Endothelial cell (in vitro differentiated cells): ENCODE measurements at places on chromosomes 12 and 14. TPM values are rescaled to one million over a fixed set of nuclear protein-coding genes. Genes with fewer than 3 reads are reported as not detected.

- no peak for DNase-seq
- H3K4me1 ChIP-seq, result peaks cover 27% of the 10 kb centered on the region
- peaks cover 2% of the 10 kb centered on the region for H3K27me3 ChIP-seq
Observed at GRCh38 chr14:69685716-69686115, 74.3 kb downstream of the SUSD6 start.

- H3K4me3 ChIP-seq, result no peak overlapping the region
- H3K4me1 ChIP-seq, result no peaks in the 10 kb centered on the region
- no peaks in the 10 kb centered on the region for H3K36me3 ChIP-seq
- no peak for DNase-seq
Observed at GRCh38 chr14:83975435-83975834, 1554.5 kb upstream of the FLRT2 start.

GDF3 gene
- 77.7 TPM for total RNA-seq

PIGH gene
- total RNA-seq, result 7.8 TPM

- H3K27ac ChIP-seq, result no peak overlapping the region
- DNase-seq, result no peak
- no peaks in the 10 kb centered on the region for H3K4me1 ChIP-seq
- no peak overlapping the region for H3K4me3 ChIP-seq
- peaks cover 1% of the 10 kb centered on the region for H3K27me3 ChIP-seq
Observed at GRCh38 chr12:5139751-5140150, 96.1 kb downstream of the KCNA5 start.

- no peak for DNase-seq
- H3K36me3 ChIP-seq, result no peaks in the 10 kb centered on the region
- no peaks in the 10 kb centered on the region for H3K27me3 ChIP-seq
Observed at GRCh38 chr14:57136669-57137328, 131.9 kb downstream of the EXOC5 start.

SDR9C7 gene
- not detected for total RNA-seq

KLRC1 gene
- not detected for total RNA-seq

- peaks cover 4% of the 10 kb centered on the region for H3K27me3 ChIP-seq
- peaks cover 16% of the 10 kb centered on the region for H3K4me1 ChIP-seq
- no peak overlapping the region for H3K27ac ChIP-seq
Observed at GRCh38 chr14:89288114-89288513, 128.9 kb downstream of the FOXN3 start.

TAS2R20 gene
- total RNA-seq, result 1.7 TPM

- no peak overlapping the region for H3K4me3 ChIP-seq
- H3K27me3 ChIP-seq, result peaks cover 8% of the 10 kb centered on the region
- peak; percentile 76 for DNase-seq
- H3K4me1 ChIP-seq, result no peaks in the 10 kb centered on the region
- H3K36me3 ChIP-seq, result peaks cover 3% of the 10 kb centered on the region
Observed at GRCh38 chr12:132904718-132905328, 17.4 kb upstream of the CHFR start.

RFLNA gene
- 13.3 TPM for total RNA-seq

- peaks cover 44% of the 10 kb centered on the region for H3K4me1 ChIP-seq
Observed at GRCh38 chr14:85530626-85531025, 682 bp downstream of the FLRT2 start.

- DNase-seq, result no peak
- no peaks in the 10 kb centered on the region for H3K36me3 ChIP-seq
- H3K27ac ChIP-seq, result no peak overlapping the region
- no peaks in the 10 kb centered on the region for H3K27me3 ChIP-seq
- H3K4me3 ChIP-seq, result no peak overlapping the region
Observed at GRCh38 chr12:75814851-75815754, 216.5 kb downstream of the PHLDA1 start.

- H3K4me1 ChIP-seq, result peaks cover 10% of the 10 kb centered on the region
- H3K36me3 ChIP-seq, result peaks cover 26% of the 10 kb centered on the region
- DNase-seq, result no peak
- peak overlapping the region; percentile 42 for H3K27ac ChIP-seq
Observed at GRCh38 chr12:62714774-62715721, 219.9 kb downstream of the PPM1H start.

GRCh38 chr14:29166507-29166906 is 399.9 kb downstream of the FOXG1 start:
- H3K27ac ChIP-seq, result no peak overlapping the region
- no peaks in the 10 kb centered on the region for H3K4me1 ChIP-seq
- no peak for DNase-seq

- H3K27ac ChIP-seq, result no peak overlapping the region
- no peaks in the 10 kb centered on the region for H3K4me1 ChIP-seq
- no peak for DNase-seq
- peaks cover 1% of the 10 kb centered on the region for H3K27me3 ChIP-seq
- H3K4me3 ChIP-seq, result no peak overlapping the region
Observed at GRCh38 chr14:32986791-32987540, 48.3 kb downstream of the NPAS3 start.

GPR84 gene
- 0.41 TPM for total RNA-seq

DNA sequence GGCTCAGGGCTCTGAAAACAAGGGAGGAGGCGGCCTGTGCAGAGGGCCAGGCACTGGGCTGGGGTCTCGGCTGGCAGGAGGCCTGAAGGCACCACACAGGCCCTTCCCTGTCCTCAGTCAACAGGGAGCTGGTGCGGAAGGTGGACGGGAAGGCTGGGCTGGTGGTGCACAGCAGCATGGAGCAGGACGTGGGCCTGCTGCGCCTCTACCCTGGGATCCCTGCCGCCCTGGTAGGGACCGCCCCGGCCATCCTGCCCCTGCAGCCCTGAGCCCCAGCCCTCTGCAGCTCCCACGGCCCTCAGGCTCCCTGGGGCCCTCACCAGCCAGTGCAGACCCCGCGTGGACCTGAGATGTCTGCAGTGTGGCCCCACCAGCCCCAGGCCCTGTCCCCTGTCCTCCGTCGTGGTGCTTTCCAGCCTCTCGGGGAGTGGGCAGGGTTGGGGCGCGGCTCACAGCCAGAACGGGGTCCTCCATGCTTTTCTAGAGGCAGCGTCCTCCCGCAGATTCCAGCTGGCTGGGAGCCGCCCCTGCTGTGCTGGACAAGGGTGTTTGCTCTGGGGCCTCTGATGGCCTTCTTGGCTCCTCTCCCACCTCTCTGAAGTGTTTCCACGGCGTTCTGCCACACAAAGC is 18.1 kb downstream of the ASPG start:
- no peak for DNase-seq
- H3K27me3 ChIP-seq, result peaks cover 2% of the 10 kb centered on the region
- no peaks in the 10 kb centered on the region for H3K4me1 ChIP-seq

DNA sequence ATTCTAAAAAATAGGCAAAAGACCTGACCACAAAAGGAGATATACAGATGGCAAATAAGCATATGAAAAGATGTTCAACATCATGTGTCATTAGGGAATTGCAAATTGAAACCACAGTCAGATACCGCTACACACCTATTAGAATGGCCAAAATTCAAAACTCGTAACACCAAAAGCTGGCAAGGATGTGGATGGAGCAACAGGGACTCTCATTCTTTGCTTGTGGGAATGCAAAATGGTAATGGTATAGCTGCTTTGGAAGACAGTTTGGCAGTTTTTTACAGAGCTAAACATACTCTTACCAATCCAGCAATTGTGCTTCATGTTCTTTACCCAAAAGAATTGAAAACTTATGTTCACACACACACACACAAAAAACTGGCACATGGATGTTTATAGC is 8.2 kb upstream of the HMGA2 start:
- no peak for DNase-seq
- no peaks in the 10 kb centered on the region for H3K27me3 ChIP-seq
- H3K36me3 ChIP-seq, result no peaks in the 10 kb centered on the region
- H3K27ac ChIP-seq, result no peak overlapping the region

HOXC10 gene
- 1.9 TPM for total RNA-seq

GRCh38 chr14:72541546-72541945 is 352.4 kb downstream of the DPF3 start:
- DNase-seq, result no peak
- no peak overlapping the region for H3K4me3 ChIP-seq
- no peaks in the 10 kb centered on the region for H3K27me3 ChIP-seq
- H3K4me1 ChIP-seq, result no peaks in the 10 kb centered on the region
- no peak overlapping the region for H3K27ac ChIP-seq

- no peaks in the 10 kb centered on the region for H3K36me3 ChIP-seq
- H3K27me3 ChIP-seq, result no peaks in the 10 kb centered on the region
- no peak overlapping the region for H3K4me3 ChIP-seq
- no peaks in the 10 kb centered on the region for H3K4me1 ChIP-seq
Observed at GRCh38 chr12:3371018-3371417, 120.0 kb upstream of the PRMT8 start.

GRCh38 chr14:64878837-64879634 is 671 bp downstream of the SPTB start:
- H3K27ac ChIP-seq, result no peak overlapping the region
- peak overlapping the region; percentile 38 for H3K4me3 ChIP-seq
- peaks cover 12% of the 10 kb centered on the region for H3K27me3 ChIP-seq
- H3K36me3 ChIP-seq, result no peaks in the 10 kb centered on the region
- DNase-seq, result peak; percentile 31
- H3K4me1 ChIP-seq, result peaks cover 2% of the 10 kb centered on the region

GRCh38 chr14:101840649-101841369 is 79.3 kb downstream of the PPP2R5C start:
- no peak overlapping the region for H3K4me3 ChIP-seq
- peaks cover 5% of the 10 kb centered on the region for H3K36me3 ChIP-seq
- no peak overlapping the region for H3K27ac ChIP-seq

GRCh38 chr12:104575442-104576186 is 118.9 kb downstream of the CHST11 start:
- no peak overlapping the region for H3K4me3 ChIP-seq
- no peaks in the 10 kb centered on the region for H3K27me3 ChIP-seq
- peaks cover 3% of the 10 kb centered on the region for H3K4me1 ChIP-seq
- no peak overlapping the region for H3K27ac ChIP-seq

GRCh38 chr12:2615665-2616402 is 178.9 kb upstream of the FKBP4 start:
- no peak overlapping the region for H3K4me3 ChIP-seq
- no peak overlapping the region for H3K27ac ChIP-seq
- DNase-seq, result no peak
- H3K36me3 ChIP-seq, result peaks cover 17% of the 10 kb centered on the region
- H3K4me1 ChIP-seq, result peaks cover 49% of the 10 kb centered on the region

GRCh38 chr12:91077228-91077954 is 19.6 kb upstream of the KERA start:
- H3K4me1 ChIP-seq, result peaks cover 6% of the 10 kb centered on the region
- H3K27me3 ChIP-seq, result peaks cover 1% of the 10 kb centered on the region
- no peak overlapping the region for H3K27ac ChIP-seq
- no peak for DNase-seq
- no peaks in the 10 kb centered on the region for H3K36me3 ChIP-seq

LUM gene
- total RNA-seq, result 0.18 TPM

DNA sequence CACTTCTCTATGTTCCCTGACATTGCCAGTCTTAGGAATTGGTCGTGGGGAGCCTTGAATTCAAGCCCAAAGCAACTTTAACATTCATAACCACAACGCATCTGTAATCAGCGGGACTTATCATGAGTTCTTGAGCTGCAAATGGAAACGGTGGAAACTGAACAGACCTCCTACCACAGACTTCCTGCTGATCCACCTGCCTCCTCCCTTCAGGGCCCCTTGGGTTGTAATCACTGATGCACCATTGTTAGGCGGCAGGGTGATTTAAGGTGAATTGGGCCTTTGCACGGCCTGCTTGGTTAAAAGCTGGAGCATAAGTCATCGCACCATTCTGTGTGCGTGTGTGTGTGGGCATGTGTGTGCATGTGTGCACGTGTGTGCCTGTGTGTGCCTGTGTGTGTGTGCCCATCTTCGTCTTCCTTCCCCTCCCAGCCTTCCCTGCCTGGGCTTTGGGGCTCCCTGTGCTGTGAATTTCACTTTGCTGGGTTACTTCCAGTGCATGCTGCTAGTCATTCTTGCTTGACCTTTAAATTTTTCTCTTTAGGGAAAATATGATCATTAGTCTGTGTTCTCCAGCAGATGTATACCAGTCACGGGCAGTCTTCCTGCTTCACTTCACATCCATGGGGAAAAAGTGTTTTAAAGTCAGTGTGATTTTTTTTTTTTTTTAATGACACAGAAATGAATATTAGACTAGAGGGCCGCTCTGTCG is 29.1 kb downstream of the CHST11 start:
- H3K27ac ChIP-seq, result no peak overlapping the region
- H3K27me3 ChIP-seq, result peaks cover 7% of the 10 kb centered on the region

- H3K27ac ChIP-seq, result no peak overlapping the region
- no peaks in the 10 kb centered on the region for H3K27me3 ChIP-seq
- no peak for DNase-seq
- no peaks in the 10 kb centered on the region for H3K36me3 ChIP-seq
- H3K4me1 ChIP-seq, result no peaks in the 10 kb centered on the region
Observed at GRCh38 chr12:20476551-20476950, 108.2 kb downstream of the PDE3A start.

DNA sequence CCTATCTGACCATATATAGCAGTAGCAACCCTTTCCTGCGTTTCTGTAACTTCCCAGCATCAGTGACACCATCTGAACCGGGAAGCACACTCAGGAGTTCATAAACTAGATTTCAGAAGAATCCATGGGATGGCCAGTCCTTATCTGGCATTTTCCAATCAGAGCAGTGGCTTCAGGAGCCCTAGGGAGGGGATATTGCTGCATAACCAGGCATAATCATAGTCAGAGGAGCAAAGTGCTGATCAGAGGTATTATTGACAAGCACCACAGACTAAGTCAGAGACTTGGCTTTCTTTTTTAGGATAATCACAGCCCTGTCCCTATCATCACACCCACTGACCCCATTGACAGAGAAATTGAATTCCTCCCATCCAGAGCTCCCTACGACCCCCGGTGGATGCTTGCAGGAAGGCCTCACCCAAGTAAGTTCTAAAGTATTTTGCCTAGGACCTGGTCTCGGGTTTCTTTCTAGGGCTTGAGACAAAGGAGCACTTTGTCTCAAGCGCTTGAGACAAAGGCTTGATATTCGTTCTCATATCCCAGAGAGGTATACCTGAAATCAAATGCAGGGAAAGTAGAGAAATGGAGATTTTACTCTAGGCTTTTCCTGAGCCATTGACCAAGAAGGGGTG is 55.1 kb downstream of the FOXN4 start:
- no peak for DNase-seq
- no peaks in the 10 kb centered on the region for H3K4me1 ChIP-seq
- peaks cover 8% of the 10 kb centered on the region for H3K36me3 ChIP-seq
- H3K27me3 ChIP-seq, result peaks cover 4% of the 10 kb centered on the region

- H3K27me3 ChIP-seq, result no peaks in the 10 kb centered on the region
- H3K27ac ChIP-seq, result no peak overlapping the region
- no peak for DNase-seq
- no peaks in the 10 kb centered on the region for H3K36me3 ChIP-seq
- no peaks in the 10 kb centered on the region for H3K4me1 ChIP-seq
- no peak overlapping the region for H3K4me3 ChIP-seq
Observed at GRCh38 chr12:16218934-16219751, 58.3 kb downstream of the SLC15A5 start.

ALKBH2 gene
- total RNA-seq, result 10.4 TPM

DNA sequence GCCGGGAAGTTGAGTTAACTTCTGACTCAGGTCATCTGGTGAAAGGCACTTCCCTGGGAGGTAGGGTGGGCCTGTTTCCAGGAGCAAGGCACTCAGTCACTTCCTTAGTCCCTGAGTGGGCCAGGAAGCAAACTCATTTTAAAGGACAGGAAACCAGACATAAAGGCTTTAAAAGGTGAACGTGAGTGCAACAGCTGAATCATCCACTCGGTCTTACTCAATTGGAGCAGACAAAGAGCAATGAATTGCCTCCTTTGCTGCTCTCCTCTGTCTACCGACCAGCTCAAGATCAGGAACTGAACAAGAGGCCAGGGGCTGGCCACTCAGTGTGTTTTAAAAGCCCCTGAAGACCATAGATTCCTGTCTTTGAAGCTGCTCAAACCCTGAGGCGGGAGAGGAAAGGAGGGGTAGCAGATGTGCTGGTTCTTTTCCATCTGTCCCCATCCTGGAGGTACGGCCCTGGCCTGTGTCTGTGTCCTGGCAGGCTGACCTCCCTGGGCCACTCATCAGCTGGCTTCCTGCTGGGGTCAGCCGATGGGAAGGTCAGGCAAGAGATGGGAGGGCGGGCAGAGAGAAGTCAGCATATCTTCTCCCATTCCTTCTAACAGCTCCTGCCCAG is 148.9 kb downstream of the PPM1H start:
- H3K27me3 ChIP-seq, result peaks cover 7% of the 10 kb centered on the region
- H3K36me3 ChIP-seq, result peaks cover 10% of the 10 kb centered on the region
